ENCODE measurements at places on chromosomes 4 and X.

DNA sequence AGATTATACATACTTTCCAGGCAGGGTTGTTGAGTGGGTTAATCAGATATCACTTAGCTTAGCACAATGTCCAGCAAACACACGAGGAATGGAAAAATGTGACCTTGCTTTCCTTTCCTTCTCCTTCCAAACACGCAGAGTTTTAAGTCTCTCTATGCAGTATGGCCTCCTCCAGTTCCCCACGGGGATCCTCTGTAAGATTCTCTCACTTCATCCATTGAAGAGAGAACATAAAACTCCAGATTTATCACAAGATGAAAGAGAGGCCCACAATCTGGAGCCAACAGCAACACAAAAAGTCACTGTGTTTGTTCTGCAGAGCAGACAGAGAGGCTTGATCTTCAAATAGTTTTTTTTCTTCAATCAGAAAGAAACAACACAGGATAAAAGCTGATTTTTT, 336.8 kb upstream of the CLNK start:
- no peak for DNase-seq

DNA sequence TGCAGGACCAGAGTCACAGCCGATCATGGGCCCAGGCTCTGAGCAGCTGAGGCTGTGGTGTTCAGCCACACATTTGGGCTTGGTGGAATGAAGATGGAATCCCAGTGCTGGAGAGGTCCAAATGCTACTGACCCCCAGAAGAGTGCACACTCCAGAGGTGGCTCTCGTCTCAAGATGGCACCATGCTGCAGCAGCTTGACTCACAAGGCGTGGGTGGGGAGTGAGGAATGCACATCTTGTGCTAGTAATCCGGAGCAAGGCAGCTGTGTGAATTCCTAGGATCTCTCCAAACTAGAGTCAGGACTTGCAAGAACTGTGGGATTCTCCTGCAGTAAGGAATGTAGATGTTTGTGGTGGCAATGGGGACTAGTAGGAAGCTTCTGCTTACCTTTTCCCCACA, 28.7 kb downstream of the RAB28 start:
- no peak for DNase-seq

GRCh38 chr4:52979020-52979419, 116.9 kb downstream of the RASL11B start:
- no peak for DNase-seq

GRCh38 chr4:38013461-38014366, 53.5 kb downstream of the PTTG2 start:
- no peak for DNase-seq

- DNase-seq: no peak
These were observed at the start of gene UGT2B17 for GRCh38 chr4:68576272-68577125. TSS of gene UGT2B17 (minus strand) at chr4:68576322. CDS start at chr4:68568484, 7,838 bp downstream.

DNA sequence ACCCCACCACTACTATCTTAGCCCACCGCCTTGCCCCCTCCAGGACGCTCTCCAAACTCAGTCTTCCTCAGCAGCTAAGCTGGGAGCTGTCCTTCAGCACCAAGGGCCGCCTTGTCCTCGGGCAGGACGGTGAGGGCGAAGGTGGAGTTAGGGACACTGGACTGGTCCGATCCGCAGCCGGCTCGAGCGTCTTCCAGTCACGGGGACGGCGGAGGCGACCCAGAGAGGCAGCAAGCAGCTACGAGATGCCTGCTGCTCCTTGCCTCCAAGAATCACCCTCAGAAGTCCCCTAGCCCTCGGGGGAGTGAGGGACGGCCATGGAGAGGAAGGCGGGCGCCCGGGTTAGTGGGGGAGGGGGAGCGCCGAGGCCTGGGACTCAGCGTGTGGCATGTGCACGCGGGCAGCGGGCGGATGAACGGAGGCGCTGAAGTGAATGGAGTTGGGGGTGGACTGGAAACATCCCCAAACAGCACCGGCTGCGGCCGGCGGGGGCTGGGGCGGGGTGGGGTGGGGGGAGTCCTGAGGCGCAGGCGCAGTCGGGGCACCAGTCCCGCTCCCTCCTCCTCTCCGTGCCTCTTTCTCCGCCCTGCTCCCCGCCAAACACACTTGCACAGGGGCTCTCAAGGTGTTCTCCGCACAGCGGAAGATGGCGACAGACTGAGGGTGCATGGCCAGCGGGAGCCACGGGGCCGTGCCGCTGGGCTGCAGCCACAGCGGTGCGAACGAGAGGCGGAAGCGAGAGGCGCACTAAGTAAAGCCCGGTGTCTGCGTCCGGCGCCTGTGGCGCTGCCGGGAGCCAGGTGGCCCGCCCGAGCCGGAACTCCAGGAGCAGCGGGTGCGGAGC, at the start of gene NALF2:
NALF2 (plus strand) TSS at position 545 of the 844 bp plus-strand sequence. CDS start 957 bp downstream, outside the sequence.
- peak; percentile 41 for DNase-seq

DNA sequence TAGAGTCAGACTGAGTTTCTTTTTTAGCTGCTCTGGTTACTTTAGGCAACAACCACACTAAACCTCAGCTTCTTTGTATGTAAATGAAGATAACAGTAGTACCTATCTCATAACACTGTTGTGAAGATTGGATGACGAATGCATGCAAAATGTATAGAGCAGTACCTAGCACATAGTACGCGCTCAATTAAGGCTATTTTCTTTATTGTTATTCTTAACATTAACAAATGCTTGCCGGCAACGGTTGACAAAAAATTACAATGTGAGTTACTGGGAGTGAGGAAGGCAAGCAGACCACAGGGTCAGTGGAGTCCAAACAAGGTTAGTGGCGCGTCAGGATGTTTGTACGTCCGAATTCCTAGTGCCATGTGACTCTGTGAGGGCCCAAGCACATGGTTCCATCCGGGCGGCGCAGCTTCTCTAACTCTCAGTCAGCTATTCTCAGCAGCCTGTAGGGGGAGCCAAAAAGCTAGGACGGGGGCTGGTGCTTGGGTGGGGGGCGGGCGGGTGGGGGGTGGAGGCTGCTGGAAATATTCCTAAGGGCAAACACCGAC, 821 bp upstream of the NALF2 start:
- DNase-seq: no peak

GRCh38 chr4:6710282-6710681, 617 bp upstream of the MRFAP1L1 start:
- no peak for DNase-seq

DNA sequence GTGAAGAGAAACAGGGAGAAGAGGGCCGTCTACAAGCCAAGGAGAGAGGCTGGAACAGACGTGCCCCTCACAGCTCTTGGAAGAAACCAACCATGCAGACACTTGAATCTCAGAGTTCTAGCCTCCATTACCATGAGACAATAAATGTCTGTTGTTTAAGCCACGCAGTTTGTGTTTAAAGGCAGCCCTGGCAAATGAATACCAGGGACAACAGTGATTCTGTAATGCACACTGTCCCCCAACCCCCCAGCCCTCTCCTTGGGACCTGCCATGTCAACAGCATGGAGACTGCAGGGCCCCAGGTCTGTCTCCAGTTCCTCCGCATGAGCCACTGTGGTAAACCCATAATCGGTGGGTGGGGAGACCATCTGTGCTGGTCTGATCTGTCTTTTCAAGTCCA, 348.0 kb upstream of the KLF3 start:
- no peak for DNase-seq

GRCh38 chr4:180745019-180745418, 1498.2 kb upstream of the TENM3 start:
- no peak for DNase-seq

GRCh38 chr4:86938771-86939520, 4.1 kb downstream of the AFF1 start:
- DNase-seq: no peak

DNA sequence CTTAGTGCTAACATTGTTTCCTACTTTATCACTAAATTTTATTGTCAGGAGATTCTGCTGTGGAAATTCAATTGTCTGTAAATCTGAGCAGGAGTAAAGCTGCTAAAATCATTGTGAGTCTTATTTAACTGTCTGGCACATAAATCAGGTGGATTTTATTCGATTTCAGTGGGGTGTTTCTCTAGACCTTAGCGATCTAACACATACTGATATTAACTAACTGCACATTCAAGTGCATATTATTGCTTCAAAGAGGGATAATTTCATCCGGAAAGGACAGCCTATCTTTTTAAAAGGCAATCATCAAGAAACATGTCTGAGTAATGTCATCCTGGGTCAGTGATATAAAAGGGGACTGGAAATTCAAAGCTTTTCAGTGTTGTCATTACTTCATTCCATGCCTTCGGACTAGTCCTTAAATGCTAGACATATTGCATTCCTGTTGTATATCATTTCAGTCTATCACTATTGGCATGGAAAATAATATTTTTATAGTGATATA, 388.7 kb downstream of the PCDH10 start:
- DNase-seq: no peak

DNA sequence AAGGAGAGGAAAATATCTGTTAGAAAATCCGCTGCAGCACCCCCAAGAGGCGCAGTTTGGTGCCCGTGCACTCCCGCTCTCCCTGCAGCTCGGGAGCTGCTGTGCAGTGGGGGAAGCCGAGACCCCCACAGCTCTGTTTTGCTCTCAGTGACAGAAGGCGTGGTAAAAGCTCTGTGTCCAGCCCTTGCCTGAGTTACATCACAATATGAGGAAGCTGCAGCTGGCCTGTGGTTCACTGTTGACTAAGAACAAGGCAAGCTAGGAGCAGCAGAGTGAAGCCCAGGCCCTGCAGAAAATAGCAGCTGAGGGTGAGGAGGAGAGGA, 88.5 kb upstream of the ADRA2C start:
- no peak for DNase-seq

DNA sequence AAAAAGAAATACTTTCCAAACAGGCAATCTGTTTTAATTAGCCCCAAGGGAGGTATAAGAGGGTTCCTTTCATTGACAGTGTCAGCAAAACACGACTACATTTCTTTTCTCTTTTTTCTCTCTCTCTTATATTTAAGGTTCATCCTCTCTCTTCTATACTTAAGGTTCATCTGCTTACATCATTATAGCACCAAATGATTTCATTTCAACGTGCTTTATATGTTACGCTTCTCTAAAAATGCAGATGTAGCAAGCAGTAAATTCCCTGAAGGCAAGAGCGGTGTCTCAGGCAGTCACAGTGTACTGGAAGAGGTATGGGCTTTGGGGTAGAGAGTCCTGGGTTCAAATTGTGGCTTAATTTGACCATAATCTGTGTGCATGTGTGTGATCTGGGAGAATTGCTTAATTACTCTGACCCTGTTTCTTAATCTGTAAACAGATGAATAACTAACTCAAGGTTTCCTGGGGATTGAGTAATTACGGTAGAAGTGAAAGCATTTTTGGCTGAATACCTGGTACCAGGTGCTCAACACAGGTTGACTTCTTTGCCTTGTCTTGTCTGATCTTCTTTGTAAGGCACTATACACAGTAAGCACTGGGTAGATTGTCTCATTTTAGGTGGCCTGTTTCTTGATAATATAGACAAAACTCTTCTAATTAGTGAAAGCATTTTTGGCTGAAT, 180.8 kb downstream of the SPRY1 start:
- DNase-seq: no peak

DNA sequence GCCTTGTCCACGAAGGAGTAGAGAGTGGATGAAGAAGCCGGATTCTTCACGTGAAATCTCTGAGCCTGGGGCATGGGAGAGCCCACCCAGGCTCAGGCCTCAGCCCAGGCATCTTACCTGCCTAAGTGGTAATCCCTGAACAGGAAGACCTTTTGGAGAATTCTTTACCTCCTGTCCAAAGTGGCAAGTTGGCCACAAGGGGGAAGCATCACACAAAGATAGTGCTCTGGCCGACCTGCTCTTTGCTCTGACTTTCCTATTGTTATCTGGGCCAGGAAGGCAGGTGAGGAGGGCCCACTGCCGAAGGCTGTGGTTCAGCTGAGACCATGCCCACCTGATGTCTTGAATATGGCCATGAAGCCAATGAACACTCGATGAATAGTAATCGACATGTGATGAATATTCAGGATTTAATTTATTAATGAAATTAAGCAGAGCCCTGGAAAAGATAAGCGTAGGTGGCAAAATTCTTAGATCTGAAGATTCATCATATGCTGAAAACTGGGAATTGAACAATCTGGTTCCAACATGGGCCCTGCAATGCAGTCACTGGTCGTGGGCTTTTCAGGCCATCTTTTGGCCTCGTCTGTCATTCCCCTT, 93.8 kb downstream of the PDGFRA start:
- peak; percentile 64 for DNase-seq

DNA sequence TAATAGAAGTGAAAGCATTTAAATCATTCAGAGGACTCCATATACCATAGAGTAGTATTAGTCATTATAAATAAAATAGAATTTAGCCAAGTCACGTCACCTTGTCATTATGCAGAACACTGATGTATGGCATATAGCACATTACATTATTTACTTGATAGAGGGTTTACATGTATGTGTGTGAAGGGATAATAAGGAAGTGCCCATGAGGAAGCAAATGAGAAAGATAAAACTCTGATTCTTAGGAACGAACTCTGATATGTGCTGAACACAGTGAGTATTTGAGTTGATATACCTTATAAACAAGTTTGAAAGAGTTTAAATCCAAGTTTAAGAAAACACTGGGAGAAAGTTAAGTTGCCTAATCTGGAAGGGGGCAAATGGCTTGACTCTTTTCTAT, 160.5 kb upstream of the NDST3 start:
- no peak for DNase-seq

DNA sequence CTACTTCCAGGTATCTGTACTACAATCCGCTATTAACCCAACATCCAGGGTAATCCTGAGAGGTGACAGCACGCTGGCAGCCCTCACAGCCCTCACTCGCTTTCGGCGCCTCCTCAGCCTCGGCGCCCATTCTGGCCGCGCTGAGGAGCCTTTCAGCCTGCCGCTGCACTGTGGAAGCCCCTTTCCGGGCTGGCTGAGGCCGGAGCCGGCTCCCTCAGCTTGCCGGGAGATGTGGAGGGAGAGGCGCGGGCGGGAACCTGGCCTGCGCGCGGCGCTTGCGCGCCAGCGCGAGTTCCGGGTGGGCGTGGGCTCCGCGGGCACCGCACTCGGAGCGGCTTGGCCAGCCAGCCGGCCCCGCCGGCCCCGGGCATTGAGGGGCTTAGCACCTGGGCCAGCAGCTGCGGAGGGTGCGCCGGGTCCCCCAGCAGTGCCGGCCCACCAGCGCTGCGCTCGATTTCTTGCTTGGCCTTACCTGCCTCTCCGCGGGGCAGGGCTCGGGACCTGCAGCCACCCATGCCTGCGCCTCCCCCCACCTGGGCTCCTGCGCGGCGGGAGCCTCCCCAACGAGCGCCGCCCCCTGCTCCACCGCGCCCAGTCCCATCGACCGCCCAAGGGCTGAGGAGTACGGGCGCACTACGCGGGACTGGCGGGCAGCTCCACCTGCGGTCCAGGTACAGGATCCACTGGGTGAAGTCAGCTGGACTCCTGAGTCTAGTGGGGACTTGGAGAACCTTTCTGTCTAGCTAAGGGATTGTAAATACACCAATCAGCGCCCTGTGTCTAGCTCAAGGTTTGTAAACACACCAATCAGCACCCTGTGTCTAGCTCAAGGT, 87.3 kb downstream of the PRSS12 start:
- DNase-seq: no peak

- DNase-seq: no peak
These were observed 88.6 kb downstream of the HHIP start for GRCh38 chr4:144734522-144734921.

GRCh38 chr4:137768881-137769280, 236.6 kb upstream of the PCDH18 start:
- peak; percentile 2 for DNase-seq

Data from putamen (tissue), 1 donor.